ENCODE measurements at places on chromosomes 16 and 17.

- no peak for DNase-seq
Observed at GRCh38 chr16:72818236-72818845, 229.6 kb downstream of the ZFHX3 start.

DNA sequence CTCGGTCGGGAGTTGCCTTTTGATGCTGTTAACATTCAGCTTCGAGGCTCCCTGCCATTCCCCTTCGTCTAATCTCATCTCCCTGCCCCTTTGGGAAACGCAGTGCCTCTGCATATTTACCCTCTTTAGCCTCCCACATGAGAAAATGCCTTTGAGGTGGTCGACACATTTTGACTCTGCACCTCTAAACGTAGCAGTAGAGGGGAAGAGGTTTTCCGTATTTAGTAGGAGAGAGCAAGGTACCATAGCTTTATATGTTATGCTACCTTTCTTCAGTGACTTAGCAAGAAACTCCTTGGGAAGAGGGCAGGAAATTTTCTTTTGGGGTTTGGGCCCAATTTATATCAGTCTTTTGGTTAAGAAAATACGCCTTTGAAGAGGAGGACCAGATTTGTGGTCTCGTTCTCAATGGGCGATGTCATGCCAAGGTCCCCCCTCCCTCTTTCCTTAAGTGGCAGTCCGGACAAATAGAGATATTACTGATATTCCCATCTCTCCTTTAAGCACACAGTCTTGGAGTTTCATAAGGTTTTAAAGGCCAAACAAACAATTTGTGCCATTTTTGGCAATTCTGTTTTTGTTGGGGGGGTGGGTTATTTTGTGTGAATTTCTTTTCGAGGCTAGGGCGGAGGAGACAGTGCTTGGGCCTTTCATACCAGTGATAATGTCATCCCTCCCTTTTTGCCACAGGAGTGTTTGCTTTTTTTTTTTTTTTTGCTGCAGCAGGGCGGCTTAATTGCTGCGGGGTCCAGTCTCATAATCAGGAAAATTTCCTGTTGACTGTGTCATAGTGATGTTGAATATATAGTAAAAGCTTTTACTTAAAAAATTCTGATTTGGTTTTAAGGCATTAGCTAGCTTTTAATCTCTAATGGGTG is 1.5 kb downstream of the PAFAH1B1 start:
- DNase-seq, result no peak

GRCh38 chr17:64687961-64688360 is 25.9 kb upstream of the SMURF2 start:
- peak; percentile 59 for DNase-seq

GRCh38 chr17:13947499-13947898 is 121.8 kb upstream of the COX10 start:
- no peak for DNase-seq

DNA sequence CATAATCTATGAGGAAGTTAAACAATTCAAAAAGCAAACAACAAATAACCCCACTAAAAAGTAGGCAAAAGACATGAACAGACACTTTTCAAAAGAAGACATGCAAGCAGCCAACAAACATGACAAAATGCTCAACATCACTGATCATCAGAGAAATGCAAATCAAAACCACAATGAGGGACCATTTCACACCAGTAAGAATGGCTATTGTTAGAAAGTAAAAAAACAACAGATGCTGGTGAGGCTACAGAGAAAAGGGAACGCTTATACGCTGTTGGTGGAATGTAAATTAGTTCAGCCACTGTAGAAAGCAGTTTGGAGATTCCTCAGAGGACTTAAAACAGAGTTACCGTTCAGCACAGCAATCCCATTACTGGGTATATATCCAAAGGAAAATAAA is 24.4 kb downstream of the TNFRSF13B start:
- no peak for DNase-seq

DNA sequence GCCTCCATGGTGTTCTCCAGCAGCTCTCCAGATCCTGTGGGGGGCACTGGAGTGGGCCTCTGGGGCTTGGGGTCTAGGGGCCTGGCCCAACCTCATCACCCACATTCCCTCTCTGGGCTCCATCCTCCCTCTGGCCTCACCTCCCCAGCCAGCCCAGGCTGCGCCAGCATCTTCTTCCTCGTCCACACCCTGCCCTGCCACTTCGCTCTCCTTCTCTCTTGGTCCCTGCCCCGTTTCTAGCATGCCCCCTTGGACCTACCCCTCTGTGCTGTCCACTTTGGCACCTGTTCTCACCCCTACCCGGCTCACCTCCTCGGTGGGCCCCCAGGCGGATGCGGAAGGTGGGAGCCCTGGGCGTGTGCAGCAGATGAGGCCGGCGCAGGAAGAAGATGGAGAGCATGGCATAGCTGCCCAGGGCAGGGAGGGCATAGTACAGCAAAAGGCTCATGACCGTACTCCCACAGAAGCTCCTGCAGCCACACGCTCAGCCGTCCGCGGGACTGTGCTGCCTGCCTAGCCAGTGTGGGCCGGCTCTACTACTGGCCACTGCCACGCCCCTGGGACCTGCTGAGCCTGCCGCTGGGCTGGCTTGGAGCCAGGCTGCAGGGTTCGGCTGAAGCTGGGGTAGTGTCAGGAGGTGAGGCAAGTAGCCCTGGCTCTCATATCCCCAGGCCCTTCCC is at the start of gene GDPD3:
Gene GDPD3 (minus strand): TSS at position 507 of the 680 bp plus-strand sequence. CDS start 59 bp downstream, at position 448.
- DNase-seq, result no peak

DNA sequence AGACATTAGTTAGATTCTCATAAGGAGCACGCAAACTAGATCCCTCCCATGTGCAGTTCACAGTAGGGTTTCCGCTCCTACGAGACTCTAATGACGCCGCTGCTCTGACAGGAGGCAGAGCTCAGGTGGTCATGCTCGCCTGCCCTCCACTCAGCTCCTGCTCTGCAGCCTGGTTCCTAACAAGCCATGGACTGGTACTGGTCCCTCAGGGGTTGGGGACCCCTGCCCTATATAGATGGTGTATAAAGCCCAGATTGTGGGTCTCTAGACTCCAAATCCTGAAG is 52.1 kb upstream of the LYRM9 start:
- DNase-seq, result no peak

DNA sequence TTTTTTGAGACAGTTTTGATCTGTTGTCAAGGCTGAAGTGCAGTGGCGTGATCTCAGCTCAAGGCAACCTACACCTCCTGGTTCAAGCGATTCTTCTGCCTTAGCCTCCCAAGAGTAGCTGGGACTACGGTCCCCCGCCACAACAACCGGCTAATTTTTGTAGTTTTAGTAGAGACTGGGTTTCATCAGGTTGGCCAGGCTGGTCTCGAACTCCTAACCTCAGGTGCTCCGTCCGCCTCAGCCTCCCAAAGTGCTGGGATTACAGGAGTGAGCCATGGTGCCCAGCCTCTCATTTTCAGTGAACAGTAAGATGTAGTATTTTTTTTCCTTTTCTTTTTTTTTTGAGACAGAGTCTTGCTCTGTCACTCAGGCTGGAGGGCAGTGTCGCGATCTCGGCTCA is 7.8 kb downstream of the SUMO2 start:
- no peak for DNase-seq

DNA sequence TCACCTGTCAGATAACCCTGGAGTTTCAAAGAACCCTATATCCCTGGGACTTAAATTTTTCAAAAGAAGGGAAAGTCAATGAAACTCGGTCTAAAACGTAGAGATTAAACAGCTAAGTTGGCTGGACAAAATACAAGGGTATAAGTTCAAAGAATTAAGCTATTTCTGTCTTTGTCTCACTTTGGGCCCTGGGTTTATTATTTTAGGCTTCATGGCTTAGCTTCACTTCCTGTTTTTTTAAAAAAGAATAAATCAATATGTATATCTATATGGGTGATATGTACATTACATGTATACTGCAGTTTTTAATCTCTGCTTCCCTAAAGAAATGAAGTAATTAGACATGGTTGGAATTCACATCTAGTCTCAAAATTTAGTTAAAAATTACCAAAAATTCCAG is 132.3 kb downstream of the TRIM37 start:
- no peak for DNase-seq

GRCh38 chr17:50768346-50768761 is 1.0 kb upstream of the ANKRD40CL start:
- DNase-seq, result no peak

All from fibroblast of skin of left quadriceps (primary cell).